SW 1271 (cell line): ENCODE measurements at places on chromosomes 16 and 17.

- DNase-seq = no peak
Observed at GRCh38 chr17:79795795-79796443, 958 bp downstream of the CBX8 start.

- no peak for DNase-seq
Observed at GRCh38 chr17:64063766-64064224, 43.4 kb upstream of the ICAM2 start.

DNA sequence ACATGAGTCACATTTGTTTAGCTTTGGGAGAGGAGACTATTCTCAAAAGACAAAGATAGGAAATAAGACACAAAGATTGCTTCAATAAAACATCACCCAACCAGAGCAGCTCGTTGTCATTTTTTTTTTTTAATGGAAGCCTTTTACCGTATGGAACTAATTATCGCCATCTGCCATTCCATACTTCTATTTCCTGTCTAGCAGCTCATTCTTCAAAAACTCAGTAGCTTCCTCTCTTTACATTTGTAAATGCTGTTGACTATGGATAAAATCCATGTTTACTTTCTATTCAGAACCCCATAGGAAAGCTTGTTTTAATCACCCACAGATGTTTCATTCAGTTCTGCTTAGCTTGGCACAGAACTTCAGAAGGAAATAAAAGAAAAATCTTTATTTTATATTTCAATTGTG is 110.0 kb upstream of the PSMD7 start:
- DNase-seq = no peak

DNA sequence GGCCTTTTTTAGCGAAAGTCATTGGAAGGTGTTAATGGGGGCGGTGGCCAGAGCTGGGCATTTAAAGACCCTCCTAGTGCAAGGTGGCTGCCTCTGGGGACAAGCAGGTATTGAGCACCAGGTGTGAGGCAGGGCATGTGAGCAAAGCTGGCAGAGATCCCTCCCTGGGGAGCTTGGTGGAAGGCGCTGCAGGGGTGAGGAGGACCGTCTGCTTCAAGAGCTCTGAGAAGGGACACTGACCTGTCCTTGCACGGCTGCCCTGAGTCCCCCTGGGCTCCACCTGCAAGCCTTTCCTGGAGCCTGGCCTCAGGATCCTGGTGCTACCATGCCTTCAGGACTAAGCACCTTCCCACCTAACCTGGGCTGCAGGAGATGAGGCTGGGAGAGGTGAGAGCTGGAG is 127.0 kb upstream of the CIBAR2 start:
- no peak for DNase-seq

DNA sequence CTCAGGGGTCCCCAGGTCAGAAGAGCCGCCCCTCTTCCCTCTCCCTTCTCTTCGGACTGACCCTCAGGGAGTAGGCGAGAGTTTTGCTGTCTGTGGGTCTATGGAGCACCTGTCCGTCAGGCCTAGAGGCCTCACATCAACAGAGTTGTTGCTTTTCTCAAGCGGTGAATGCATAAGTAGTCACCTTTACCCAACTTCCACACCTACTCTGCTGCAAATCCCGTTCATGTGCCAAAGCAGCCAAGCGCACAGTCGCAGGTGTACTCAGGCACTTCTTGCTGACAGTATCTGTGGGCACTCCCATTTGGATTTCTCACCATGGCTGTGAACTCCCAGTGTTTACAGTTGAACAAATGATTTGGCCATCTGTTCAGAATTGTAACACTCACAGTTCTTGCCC is 4.0 kb upstream of the FA2H start:
- DNase-seq = no peak

DNA sequence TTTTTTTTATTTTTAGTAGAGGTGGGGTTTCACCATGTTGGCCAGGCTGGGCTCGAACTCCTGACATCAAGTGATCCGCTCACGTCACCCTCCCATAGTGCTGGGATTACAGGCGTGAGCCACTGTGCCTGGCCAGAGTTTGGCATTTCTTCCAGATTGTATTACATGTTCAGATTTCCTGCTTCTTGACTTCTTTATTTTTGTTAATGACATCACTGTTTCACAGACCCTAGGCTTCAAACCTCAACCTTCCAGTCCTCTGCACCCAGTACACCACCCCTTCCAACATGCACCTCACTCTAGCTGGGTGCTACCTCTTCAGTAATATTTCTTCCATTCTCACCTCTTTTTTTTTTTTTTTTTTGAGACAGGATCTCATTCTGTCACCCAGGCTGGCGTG is 53.6 kb upstream of the ZFHX3 start:
- no peak for DNase-seq

DNA sequence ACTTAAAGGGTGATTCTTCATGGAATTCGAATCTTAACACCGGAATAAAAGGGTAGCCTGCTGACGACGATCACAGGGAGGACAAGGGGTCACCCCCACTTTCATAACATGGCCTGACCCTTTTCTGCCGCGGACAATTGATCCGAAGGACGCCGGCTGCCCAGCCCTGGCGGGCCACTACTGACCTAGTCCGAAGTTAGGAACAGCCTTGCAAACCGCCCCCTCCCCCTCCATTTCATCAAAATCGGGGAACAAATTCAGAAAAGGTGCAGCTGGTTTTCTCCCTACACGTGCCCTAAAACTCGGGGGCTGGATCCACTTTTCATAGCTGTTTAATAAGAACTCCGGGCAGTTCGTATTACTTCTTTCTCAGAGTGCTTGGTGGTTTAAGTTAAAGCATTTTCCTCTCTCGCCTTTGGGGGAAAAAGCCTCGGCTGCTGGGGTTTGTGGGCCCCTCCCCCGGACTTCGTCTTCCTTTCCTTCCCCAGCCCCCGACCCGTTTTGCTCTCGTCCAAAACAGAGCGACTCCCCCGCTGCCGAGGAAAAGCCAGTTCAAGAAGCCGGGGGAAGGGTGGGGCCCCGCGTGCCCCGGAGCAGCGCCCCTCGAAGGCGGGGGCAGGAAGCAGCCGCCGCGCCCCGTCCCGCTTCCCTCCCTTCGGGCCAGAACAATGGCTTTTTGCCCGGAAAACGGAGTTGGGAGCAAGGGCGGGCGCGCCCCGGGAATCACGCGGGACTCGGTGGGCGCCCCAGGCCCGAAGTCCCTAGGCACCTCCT is 641 bp upstream of the CBX2 start:
- no peak for DNase-seq

- DNase-seq = no peak
Observed at GRCh38 chr17:81727324-81728031, 15.4 kb downstream of the SLC25A10 start.

- peak; percentile 61 for DNase-seq
Observed at GRCh38 chr16:10862438-10862837, 14.6 kb upstream of the CIITA start.

DNA sequence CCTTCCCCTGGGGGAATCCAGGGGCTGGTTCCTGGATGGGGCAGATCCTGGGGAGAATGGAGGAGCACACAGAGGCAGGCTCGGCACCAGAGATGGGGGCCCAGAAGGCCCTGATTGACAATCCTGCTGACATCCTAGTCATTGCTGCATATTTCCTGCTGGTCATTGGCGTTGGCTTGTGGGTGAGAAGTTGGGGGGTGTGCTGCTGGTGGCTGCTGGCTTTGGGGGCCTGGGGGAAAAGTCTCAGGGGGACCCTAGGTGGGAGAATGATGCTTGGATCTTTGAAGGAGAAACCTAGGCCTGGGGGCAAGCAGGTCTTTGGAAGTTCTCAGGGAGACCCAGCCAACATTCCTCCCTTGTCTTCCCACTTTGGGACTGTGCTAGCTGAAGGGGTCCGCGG is at the start of gene SLC5A2:
Gene SLC5A2 (plus strand): TSS at position 43 of the 400 bp plus-strand sequence. CDS start 14 bp downstream, at position 57.
- DNase-seq = no peak

GRCh38 chr16:84689111-84689510 is 10.7 kb upstream of the USP10 start:
- DNase-seq = no peak

DNA sequence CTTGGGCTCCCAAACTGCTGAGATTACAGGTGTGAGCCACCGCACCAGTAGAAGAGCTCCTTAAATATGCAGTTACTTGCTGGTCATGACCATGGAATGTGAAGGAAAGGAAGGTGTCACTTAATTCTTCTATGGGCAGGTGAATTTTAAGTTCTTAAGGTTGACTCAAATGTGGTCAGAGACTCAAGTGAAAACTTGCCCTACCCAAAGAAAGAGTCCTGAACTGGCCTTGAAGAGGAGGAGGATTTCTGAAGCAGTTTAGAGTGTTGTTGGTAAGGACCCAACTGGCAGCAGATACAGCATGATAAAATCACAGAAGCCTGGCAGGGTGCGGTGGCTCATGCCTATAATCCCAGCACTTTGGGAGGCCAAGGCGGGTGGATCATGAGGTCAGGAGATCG is 29.4 kb downstream of the CHD9 start:
- no peak for DNase-seq

GRCh38 chr17:39938140-39938869 is 10.8 kb downstream of the LRRC3C start:
- no peak for DNase-seq

- no peak for DNase-seq
Observed at GRCh38 chr16:1182316-1182671, 29.4 kb downstream of the CACNA1H start.

GRCh38 chr17:50790618-50791017 is 23.3 kb upstream of the ANKRD40CL start:
- no peak for DNase-seq

DNA sequence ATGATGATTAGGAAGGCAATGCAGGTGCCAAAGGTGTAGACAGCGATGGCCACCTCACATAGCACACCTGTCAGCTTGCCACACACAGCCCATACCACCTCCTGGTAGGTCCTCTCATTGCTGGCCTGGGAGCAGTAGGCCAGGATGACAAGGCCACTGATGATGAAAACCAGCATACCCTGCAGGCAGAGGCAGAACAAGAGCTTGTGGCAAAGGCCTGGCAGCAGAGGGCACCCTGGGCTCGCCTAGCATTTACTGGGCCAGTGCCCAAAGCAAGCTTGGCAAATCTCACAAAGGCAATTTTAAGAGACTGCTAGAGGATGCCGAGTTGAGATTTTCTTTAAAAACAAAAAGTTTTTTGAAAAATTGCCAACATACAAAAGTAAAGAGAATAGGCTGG is 5.9 kb downstream of the SLC38A7 start:
- DNase-seq = no peak

DNA sequence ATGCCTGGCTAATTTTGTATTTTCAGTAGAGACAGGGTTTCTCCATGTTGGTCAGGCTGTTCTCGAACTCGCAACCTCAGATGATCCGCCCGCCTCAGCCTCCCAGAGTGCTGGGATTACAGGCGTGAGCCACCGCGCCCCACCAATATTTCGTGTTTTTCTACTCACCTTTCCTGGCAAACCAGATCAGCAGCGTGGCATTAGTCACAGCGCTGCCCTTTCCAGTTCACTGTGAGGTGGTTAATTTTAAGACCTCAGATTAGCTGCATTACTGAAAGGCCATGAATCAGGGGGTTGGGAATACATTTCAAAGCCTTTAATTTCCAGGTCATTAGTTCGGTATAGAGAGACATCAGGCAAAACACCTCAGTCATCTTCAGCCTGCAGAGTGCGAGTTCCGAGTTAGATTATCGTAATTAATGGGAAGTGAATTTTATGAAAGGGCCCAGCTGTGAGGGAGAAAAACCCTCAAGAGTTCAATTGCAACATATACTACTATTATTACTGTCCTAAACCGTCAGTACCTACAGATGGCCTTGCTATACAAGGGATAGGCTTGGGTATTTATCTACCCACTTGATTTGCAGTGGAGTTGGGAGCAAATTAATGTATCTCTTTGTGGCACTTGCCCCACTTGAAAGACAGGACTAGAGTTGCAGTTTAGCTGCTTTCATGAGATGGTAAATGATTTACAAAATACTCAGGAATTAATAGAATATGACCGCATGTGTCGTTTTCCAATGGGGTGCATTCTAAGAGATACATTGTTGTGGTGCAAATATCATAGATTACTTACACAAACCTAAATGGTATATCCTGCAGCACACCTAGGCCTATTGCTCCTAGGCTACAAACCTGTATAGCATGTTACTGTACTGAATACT is 2.1 kb upstream of the USP32 start:
- DNase-seq = no peak

- DNase-seq = no peak
Observed at GRCh38 chr16:67673712-67674580, 7.3 kb downstream of the C16orf86 start.

DNA sequence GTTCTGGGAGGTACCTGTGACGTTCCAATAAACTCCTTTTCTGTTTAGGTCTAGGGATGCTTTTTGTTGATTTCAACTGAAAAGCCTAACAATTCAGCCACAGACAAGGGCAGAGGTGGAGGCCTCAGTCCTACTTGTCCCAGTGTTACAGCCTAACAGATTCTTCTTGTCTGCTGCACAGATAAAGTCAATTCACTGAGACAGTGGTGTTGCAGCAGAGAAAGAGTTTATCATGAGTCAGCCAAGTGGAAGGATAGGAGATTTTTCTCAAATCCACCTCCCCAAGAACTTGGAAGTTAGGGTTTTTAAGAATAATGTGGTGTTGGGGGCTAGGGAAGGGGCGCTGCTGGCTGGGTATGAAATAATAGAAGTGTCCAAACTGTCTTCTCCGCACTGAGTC is 10.8 kb upstream of the TNFSF12 start:
- DNase-seq = no peak

DNA sequence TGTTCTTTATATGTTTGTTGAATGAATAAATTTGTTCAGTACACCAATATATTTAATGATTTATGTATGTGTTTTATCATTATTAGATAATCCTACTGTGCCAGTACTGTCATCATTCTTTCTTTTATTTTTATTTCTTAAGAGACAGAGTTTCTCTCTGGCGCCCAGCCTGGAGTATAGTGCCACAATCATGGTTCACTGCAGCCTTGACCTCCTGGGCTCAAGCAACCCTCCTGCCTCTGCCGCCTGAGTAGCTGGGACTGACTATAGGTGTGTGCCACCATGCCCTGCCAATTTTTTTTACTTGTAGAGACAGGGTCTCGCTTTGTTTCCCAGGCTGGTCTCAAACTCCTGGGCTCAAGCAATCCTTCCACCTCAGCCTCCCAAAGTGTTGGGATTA is 41.8 kb downstream of the PAFAH1B1 start:
- DNase-seq = no peak

DNA sequence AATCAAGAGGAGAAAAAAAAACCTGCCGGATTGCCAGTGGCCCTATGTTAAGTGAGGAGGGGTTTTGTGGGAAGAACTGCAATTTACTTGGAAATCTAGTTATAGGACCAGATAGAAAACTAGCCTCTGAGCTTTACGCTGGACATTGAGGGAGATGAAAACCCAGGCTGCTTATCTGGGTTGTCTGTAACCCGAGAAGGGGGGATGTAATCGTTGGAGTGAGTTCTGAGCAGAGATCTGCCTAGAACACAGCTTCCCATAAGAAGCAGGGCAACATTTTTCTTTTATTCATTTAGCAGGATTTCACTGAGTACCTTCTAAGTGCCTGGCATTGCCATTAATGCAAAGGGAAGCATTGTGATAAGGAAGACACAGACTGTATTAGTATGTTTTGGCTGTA is 70.6 kb downstream of the KATNIP start:
- DNase-seq = no peak
